Stimulated activated CD4-positive, alpha-beta T cell treated with anti-CD3 and anti-CD28 coated beads, TNF-alpha, amount 100 ng/mL, for 24 hours (primary cell): ENCODE measurements at places on chromosomes 2 and 18.

GRCh38 chr2:64630752-64631151, 23.0 kb downstream of the SERTAD2 start:
- DNase-seq = no peak

DNA sequence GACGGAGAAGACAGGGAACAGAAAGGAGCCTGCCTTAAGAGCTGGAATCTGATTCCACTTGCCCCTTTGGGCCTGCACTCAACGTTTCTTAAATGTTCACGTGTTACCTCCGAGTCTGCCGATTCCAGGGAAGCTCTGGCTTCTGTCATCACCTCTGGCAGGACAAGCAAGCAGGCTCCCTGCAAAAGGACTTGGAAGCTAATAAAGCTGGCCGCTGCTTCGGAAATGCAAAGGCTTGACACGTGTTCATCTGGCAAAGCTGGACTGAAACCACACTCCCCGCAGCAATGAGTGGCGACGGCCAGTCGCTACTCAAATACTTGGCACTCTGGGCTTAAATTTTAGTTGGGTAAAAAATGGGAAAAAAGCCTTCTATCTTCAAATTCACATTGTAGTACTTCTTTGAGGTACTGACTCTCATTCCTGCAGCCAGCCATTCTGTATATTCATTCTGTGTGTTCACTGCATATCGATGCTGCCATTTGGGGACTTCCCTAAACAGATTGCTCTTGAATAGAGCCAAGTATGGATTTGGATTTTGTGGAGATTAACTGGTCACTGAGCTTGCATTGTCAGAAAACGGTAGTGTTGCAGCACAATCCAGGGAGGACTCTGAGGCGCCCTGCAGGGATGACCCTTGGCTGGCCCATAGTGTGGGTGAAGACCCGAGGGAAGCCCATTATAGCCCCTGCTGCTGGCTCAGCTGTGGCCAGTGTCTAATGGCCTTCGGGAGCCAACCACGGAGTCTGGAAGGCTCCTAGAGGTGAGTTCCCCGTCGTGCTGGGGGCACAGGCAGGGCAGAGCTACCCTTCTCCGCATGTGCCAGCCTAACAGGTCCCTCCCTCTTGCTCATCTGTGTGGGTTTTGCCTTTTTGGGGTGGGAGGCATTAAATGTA, 231.5 kb downstream of the PRKCE start:
- no peak for DNase-seq

GRCh38 chr2:160256507-160256906, 56.4 kb upstream of the ITGB6 start:
- DNase-seq = no peak

GRCh38 chr18:11874676-11875075, 23.5 kb downstream of the CHMP1B start:
- DNase-seq = no peak

GRCh38 chr2:176178038-176178756, 10.3 kb upstream of the HOXD1 start:
- no peak for DNase-seq

GRCh38 chr2:106745468-106745867, 140.5 kb downstream of the ST6GAL2 start:
- no peak for DNase-seq

GRCh38 chr2:100870652-100871531, 51.0 kb downstream of the NPAS2 start:
- no peak for DNase-seq

- DNase-seq = no peak
Observed at GRCh38 chr2:7904319-7904718, 777.5 kb upstream of the ID2 start.

DNA sequence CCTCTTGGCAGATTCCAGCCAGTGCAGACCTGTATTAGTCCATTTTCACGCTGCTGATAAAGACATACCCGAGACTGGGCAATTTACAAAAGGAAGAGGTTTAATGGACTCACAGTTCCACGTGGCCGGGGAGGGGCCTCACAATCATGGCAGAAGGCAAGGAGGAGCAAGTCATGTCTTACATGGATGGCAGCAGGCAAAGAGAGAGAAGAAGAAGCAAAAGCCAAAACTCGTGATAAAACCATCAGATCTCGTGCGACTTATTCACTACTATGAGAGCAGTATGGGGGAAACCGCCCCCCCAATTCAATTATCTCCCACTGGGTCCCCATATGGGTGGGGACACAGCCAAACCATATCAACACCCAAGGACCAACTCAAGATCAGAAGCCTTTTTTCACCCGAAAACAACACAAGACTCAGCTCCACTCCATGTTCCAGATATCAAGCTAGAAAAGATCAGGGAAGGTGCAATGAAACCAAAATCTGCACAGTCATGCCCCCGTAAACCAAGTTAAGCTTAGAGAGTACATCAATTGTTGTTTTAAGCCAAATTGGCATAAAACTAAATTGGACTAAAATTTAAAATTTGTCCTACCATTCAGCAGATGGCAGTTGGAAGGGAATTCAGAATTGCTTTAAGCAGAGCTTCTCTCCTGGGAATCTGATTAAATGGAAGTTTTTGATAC, 55.6 kb upstream of the FAM124B start:
- no peak for DNase-seq

- no peak for DNase-seq
Observed at GRCh38 chr18:36543991-36544725, 246.6 kb downstream of the FHOD3 start.

GRCh38 chr2:235050980-235051351, 99.1 kb downstream of the SH3BP4 start:
- no peak for DNase-seq

DNA sequence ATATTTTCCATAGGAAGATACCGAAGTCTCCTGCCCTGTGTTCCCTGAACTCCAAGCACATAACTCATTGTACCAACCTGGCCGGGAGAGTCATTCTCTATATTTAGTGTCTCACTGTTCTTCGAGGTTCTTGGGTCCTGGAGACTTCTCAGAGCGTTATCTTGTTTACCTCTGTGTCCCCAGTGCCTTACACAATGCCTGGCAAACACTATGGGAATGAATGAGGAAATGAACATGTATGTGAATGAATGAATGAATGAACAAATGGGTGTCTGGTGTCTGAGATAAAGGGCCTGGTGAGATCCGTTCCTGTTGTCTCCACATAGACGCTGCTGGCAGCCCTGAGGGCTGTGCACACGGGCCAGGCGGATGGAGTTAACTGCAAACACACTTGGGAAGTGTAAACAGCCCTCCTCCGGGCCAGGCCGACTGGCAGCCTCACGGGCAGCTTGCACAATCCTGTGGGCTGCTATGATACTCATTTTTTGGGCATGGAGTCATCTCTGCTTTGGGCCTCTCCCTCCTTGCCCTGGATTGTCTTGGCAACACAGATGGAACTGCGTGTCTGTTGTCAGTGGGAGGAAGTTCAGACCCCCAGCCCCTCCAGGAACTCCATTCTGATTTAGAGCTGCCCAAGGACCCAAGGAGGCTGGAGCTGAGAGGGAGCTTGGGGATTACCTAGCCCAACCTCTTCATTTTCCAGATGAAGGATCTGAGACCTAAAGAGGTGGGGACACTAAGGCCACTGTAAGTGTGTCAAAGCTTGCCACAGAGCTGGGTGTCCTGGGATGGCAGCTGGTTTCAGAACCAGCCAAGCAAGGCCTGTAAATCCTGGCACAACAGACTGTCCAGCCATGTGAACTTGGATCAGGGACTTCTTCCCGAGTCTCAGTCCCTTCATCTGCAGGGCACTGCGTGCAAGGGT, 124.4 kb downstream of the INHBB start:
- DNase-seq = no peak

GRCh38 chr2:147463881-147464520, 380.8 kb upstream of the ACVR2A start:
- DNase-seq = no peak

GRCh38 chr2:180571559-180571958, 408.8 kb upstream of the UBE2E3 start:
- DNase-seq = no peak

- DNase-seq = no peak
Observed at GRCh38 chr2:188291142-188291616, 495 bp upstream of the GULP1 start.
